Psoas muscle (tissue), 8 donors: ENCODE measurements at places on chromosomes 6 and 20.

- H3K27me3 ChIP-seq, result no peaks in the 10 kb centered on the region
- no peak overlapping the region for H3K4me3 ChIP-seq
- H3K27ac ChIP-seq, result no peak overlapping the region
- peak; percentile 68 for DNase-seq
- H3K4me1 ChIP-seq, result peaks cover 17% of the 10 kb centered on the region
Measured at GRCh38 chr20:58001381-58001780, 227.1 kb downstream of the ANKRD60 start.

DNA sequence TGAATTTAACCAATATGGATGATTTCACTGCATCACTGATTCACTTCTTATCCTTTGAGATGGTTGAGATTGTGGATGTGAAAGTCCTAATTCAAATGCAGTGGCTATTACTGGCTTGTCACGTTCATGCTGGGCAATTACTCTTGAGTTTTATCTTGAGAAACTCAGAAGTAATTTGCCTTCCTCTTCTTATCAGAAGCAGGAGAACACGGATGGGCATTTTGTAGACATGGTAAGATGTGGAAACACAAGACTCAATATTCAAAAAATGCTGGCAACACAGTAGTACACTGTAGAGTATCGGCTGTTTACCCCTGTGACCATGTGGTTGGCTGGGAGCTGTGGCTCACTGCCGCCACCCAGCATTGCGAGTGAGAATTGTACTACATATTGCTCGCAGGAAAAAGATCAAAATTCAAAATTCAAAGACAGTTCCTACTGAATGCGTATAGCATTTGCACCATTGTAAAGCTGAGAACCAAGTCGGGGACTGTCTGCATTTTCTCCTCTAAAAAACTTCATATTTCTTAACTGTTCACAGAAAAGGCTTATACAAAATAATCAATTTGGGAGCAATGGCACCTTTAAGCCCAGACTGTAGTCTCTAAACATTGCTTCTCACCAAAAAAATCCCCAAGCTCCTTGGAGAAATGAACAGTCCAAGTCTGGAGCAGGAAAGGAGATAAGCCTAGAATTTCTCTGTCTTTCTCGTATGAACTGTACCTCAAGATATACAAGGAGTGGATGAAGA lies 61.9 kb upstream of the ELOVL5 start:
- no peak overlapping the region for H3K4me3 ChIP-seq
- H3K27me3 ChIP-seq, result no peaks in the 10 kb centered on the region
- H3K36me3 ChIP-seq, result no peaks in the 10 kb centered on the region
- no peaks in the 10 kb centered on the region for H3K4me1 ChIP-seq
- H3K27ac ChIP-seq, result no peak overlapping the region
- DNase-seq, result peak; percentile 33

GRCh38 chr6:170011204-170012036 lies 260.0 kb downstream of the ERMARD start:
- peak; percentile 73 for DNase-seq
- no peaks in the 10 kb centered on the region for H3K36me3 ChIP-seq
- no peaks in the 10 kb centered on the region for H3K27me3 ChIP-seq
- no peak overlapping the region for H3K27ac ChIP-seq
- peaks cover 8% of the 10 kb centered on the region for H3K4me1 ChIP-seq

DNA sequence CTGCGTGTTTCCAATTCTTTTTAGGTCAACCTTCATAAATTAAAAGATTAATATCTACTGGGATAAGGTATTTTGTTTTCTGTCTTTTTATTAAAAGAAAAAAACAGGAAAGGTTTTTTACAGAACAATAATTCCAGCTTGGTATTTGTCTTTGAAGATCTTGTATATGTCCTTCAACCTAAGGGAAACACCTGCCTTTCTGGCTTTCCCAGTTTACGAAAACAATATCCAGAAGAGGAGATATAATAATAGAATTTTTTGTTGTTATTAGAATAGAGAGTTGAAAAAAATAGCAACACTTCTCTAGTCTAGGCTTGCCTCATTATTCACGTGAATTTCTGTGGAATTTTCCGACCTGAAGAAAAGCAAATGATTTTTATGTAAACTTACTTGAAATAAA lies 37.9 kb upstream of the CCN2 start:
- no peaks in the 10 kb centered on the region for H3K4me1 ChIP-seq
- H3K36me3 ChIP-seq, result no peaks in the 10 kb centered on the region
- H3K4me3 ChIP-seq, result no peak overlapping the region
- DNase-seq, result no peak
- no peak overlapping the region for H3K27ac ChIP-seq

GRCh38 chr6:56378966-56379585 lies 131.7 kb upstream of the COL21A1 start:
- no peak for DNase-seq
- H3K27me3 ChIP-seq, result no peaks in the 10 kb centered on the region
- no peaks in the 10 kb centered on the region for H3K36me3 ChIP-seq
- H3K4me3 ChIP-seq, result no peak overlapping the region
- no peak overlapping the region for H3K27ac ChIP-seq

DNA sequence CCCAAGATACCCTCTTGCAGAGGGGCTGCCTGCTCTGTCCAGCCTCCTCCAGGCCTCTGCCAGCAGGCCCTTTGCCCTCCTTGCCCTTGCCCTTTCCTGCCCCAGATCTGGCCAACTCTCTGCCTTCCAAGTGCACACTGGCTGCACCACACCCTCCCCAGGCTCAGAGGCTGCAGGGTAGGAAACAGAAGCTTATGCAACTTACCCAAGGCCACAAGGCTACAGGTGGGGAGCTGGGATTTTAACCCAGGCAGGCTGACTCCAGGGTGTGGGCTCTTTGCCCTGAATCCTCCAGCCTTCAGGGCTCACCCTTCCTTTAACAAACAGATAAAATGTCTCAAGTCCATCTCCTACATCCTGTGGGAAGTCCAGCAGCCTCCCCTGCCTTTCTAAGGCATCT lies 14.5 kb upstream of the TRAF3IP2 start:
- H3K4me3 ChIP-seq, result no peak overlapping the region
- no peaks in the 10 kb centered on the region for H3K27me3 ChIP-seq
- no peak for DNase-seq
- H3K27ac ChIP-seq, result no peak overlapping the region
- H3K4me1 ChIP-seq, result peaks cover 17% of the 10 kb centered on the region
- no peaks in the 10 kb centered on the region for H3K36me3 ChIP-seq

DNA sequence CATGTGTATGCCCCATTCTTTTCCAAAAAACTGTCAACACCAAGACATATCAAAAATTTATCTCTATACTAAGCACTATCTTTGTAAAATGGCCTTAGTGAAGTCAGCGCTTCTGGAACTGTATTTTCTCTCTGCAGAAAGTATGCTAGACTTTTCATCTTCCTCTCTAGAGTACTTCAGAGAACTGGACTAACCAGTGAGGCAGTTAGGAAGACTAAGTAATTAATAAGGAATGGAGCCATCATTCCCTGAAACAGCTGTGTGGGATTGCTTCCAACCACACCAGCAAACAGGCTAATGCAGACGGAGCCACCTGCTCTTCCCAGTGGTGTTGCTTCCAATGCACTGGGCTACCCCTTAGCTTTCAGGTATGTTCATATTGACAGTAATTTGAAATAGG lies 169.1 kb upstream of the FUT9 start:
- H3K4me1 ChIP-seq, result no peaks in the 10 kb centered on the region
- H3K27me3 ChIP-seq, result no peaks in the 10 kb centered on the region
- H3K27ac ChIP-seq, result no peak overlapping the region
- no peaks in the 10 kb centered on the region for H3K36me3 ChIP-seq
- no peak overlapping the region for H3K4me3 ChIP-seq
- DNase-seq, result no peak

DNA sequence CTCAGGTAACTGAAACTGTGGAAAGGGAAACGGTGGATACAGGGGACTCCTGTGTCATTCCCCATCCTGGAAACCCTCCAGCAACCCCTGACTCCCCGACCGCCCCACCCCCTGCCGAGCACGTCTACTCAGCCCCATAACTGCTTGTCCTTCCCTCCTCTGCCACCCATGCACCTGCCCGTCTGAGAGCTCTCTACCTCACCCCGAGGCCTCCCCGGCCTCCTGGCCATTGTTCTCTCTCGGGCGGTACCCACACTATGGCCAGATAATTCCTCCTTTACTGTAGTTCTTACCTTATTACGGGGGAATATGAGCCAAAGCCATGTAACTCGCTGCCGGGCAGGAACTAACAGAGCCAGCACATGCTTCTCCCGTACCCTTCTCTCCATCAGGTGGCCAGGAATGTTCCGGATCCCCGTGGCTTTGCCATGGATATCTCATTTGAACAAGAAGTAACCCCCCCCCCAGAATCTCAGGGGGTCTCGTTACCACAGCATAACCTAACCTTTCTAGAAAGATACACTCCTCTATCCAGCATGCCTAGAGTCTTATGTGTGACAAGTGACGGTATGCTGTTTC lies 4.8 kb upstream of the IRF4 start:
- peaks cover 3% of the 10 kb centered on the region for H3K27me3 ChIP-seq
- no peak overlapping the region for H3K4me3 ChIP-seq
- no peak overlapping the region for H3K27ac ChIP-seq
- DNase-seq, result peak; percentile 35
- H3K36me3 ChIP-seq, result no peaks in the 10 kb centered on the region
- H3K4me1 ChIP-seq, result peaks cover under 1% of the 10 kb centered on the region

DNA sequence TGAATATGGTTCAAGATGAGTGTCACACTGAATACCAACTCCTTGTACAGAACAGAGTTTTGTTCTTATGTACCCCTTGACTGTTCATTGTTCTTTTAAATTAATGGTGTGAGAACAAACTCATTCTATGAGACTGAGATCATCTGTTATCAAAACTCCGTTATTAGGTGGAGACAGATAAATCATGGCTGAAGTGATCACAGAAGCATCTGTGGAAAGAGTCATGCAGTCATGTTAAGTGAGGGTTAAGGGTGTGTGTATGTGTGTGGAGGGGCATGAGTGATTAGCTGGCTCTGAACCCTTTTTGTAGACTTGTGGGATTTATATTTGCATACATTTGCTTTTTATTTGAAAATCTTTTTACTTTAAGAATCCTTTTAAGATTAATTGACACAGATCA lies 24.7 kb downstream of the ADGRG6 start:
- DNase-seq, result no peak
- no peak overlapping the region for H3K4me3 ChIP-seq
- H3K27ac ChIP-seq, result no peak overlapping the region
- no peaks in the 10 kb centered on the region for H3K27me3 ChIP-seq
- H3K36me3 ChIP-seq, result no peaks in the 10 kb centered on the region

- no peak overlapping the region for H3K4me3 ChIP-seq
- H3K27me3 ChIP-seq, result no peaks in the 10 kb centered on the region
- DNase-seq, result no peak
- no peaks in the 10 kb centered on the region for H3K36me3 ChIP-seq
Measured at GRCh38 chr6:24031496-24031895, 94.5 kb upstream of the NRSN1 start.

DNA sequence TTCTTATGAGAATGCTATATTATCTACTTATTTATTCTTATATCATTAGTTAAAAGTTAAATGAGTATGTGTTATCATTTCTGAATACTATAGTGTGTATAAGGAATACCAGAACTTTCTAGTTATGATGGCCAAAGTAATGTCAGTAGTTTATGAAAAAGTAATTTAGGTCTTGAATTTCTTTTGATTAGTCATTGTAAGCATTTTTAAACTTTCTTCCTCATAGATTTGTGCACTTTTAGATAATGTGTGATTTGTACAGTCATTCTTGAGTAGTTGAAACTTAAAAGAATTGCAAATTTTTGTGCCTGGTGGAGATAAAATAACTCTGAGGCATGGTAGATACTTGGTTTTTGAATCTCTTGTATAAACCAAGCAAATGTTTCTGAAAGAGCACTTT lies 311.3 kb downstream of the CDKAL1 start:
- H3K4me3 ChIP-seq, result no peak overlapping the region
- H3K27me3 ChIP-seq, result no peaks in the 10 kb centered on the region
- no peak overlapping the region for H3K27ac ChIP-seq
- DNase-seq, result no peak

- H3K4me1 ChIP-seq, result no peaks in the 10 kb centered on the region
- H3K4me3 ChIP-seq, result no peak overlapping the region
- H3K27me3 ChIP-seq, result no peaks in the 10 kb centered on the region
- H3K27ac ChIP-seq, result no peak overlapping the region
Measured at GRCh38 chr6:14734416-14735340, 511.2 kb upstream of the JARID2 start.

DNA sequence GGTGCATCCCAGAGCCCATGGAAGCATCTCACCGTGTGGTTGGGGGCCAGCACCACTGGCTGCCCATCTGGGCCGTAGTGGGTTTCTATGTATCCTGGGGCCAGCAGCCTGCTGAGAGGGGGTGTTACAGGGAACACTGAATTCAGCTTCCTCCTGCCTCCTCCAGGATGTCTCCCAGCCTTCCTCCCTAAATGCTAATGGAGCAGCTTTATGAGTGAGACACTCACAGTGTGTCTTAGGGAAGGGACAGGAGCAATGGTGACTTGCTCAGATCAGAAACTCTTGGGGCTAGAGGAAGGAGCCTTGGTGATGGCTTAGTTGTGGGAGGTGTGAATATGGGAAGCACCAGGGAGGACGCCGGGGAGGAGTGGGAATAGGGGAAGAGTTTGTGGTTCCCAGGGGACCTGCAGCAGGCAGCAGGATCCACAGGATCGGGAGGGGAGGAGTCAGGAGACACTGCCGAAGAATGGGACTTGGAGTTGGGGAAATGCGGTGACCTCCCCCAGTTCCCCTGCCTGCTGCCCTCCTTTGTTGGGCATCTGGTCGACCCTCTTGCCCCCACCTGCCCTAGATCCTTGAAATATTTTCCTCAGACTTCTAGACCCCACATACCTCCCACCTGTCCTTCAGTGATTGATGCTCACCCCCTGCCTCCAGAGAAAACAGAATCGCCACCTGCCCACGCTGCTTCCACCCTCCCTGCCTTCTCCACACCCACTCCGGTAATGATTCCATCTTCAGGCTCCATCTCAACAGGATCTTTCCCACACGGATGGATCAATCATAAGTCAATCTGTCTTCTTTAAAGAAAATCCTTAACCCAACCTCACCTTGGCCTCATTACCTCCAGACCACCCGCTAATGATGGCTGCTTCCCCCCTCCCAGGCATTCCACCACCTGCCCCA lies 6.6 kb downstream of the ADAM33 start:
- DNase-seq, result no peak
- H3K4me1 ChIP-seq, result no peaks in the 10 kb centered on the region
- H3K27me3 ChIP-seq, result peaks cover 36% of the 10 kb centered on the region

GRCh38 chr6:25332655-25333071 lies 53.5 kb downstream of the CARMIL1 start:
- no peak overlapping the region for H3K4me3 ChIP-seq
- H3K4me1 ChIP-seq, result no peaks in the 10 kb centered on the region
- no peak overlapping the region for H3K27ac ChIP-seq
- H3K36me3 ChIP-seq, result no peaks in the 10 kb centered on the region
- no peaks in the 10 kb centered on the region for H3K27me3 ChIP-seq
- DNase-seq, result no peak

DNA sequence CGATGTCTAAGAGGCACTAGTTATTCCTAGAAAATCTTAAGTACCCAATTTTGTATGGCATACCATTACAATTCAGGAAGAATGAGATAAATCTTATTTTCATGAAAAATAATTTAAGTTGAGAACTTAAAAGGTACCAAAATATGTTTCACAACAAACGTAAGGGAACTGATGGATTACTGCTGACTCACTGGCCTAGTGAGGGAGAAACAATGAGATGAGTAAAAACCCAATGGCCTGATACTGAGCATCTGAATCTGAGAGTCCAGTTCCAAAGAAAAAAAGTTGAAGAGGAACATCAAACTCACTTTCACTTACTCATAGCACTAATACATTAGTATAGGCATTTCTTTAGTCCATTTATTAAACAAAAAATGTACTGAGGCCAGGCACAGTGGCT lies 56.0 kb downstream of the MDN1 start:
- H3K4me1 ChIP-seq, result no peaks in the 10 kb centered on the region
- no peak for DNase-seq
- H3K27ac ChIP-seq, result no peak overlapping the region
- H3K36me3 ChIP-seq, result peaks cover 7% of the 10 kb centered on the region
- H3K27me3 ChIP-seq, result no peaks in the 10 kb centered on the region
- H3K4me3 ChIP-seq, result no peak overlapping the region
